ENCODE measurements at places on chromosomes 6 and 20.
A peak's percentile ranks its signal among the peaks of the same experiment; 100 is the strongest.

DNA sequence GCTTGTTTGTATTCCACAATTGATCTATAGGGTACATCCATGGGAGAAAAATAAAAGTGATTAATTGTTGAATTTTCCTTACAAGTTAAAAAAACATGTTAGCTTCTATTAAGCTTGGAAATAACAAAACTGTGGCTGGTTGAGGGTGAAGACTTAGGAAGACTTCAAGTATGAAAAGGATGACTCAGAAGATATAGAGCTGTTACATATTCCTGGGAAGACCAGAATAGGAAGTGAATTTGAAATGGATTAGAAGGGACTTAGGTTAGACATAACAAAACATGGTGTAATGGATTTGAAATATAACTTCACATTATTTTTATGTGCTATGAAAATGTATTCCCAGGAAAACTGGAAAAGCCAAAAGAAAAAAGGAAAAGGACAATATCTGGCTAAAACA lies 732.2 kb downstream of the HDGFL1 start:
- DNase-seq, result no peak

DNA sequence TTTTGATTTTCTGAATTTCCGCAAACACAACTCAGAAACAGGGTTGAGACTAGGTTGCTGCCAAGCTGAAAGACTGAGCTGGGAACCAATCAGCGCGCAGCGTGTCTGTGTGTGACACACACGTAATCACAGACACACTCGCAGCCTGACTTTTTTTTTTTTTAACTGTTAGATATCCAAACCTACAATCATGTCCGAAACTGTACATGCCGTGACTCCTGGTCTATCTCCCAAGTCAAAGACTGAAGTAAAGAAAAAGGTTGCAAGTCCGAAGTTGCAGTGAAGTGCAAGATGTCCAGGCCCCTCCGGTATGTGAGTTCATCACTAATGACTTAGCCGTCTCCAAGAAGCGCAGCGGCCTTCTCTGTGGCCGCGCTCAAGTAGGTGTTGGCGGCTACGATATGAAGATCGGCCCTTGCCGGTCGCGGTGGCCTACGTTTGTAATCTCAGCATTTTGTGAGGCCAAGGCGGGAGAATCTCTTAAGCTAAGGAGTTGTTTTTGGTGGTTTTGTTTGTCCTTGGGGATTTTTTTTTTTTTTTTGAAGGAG lies 108.2 kb downstream of the HFE start:
- peak; percentile 73 for DNase-seq

GRCh38 chr6:28269492-28269891 lies 2.5 kb downstream of the ZSCAN26 start:
- peak; percentile 48 for DNase-seq

- no peak for DNase-seq
These were observed 7.1 kb downstream of the PEX6 start for GRCh38 chr6:42971746-42972327.

GRCh38 chr6:80029470-80029869 lies 25.0 kb downstream of the TTK start:
- DNase-seq, result no peak

- DNase-seq, result no peak
These were observed 168.9 kb downstream of the ATXN1 start for GRCh38 chr6:16592223-16592911.

GRCh38 chr6:167779993-167780655 lies 46.6 kb upstream of the AFDN start:
- no peak for DNase-seq

GRCh38 chr20:25276533-25277050 lies 28.7 kb downstream of the PYGB start:
- no peak for DNase-seq

DNA sequence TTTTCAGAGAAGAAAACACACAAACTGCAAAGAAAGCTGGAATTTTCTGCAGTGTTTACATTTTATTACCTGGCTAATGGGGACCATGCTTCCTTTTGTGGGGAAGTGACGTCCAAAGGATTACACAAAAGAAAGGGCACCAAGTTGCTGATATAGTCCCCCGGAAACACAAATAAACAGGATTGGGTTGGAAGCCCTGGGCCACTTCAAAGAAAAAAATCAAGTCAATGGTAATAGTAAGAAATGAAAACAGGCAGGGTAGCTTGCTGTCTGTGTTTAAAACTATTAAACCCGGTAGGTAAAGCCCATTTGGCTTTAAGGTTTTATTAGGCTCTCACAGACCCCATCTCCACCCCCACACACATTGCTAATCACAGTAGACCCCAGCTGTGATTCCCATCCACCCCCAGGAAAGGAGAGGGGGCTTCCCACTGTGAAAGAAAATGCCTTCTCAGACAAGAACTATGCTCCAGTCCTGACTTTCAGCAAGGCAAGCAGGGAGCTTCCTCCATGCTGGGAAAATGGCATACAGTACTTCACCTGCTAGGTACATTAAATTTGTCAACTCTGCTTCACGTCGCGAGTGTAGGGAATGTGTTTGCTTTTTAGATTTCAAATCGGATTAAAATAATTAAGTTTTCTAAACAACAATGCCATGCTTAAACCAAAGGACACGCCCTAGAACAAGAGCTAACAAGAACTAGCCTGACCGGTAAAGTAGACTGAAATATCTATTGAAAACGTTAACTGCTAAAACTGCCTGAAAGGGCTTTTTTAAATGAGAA lies 1.1 kb downstream of the PERP start:
- DNase-seq, result no peak

DNA sequence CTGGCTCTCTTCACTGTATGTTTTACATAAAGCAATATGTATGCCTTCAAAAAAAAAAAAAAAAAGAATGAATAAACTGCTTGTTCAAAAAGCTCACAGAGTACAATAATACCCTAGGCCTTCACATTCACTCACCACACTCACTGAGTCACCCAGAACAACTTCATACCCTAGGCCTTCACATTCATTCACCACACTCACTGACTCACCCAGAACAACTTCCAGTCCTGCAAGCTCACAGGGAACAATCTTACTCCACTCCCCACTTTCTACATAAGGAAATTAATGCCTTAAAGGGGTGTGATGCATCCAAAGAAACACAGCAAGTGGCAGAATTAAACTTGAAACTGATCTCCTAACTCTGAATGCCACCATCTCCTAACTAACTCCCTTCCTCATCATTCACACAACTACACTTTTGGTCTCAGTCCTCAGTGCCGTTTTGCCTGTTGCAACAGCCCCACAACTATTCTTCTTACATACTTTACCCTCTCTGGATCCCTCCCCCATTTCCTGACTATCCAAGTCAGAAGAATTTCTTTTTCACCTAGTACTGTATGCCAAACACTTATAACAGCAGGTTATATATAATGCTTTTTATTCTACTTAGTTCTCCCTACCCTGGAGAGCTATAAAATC lies 34.2 kb downstream of the NHSL1 start:
- peak; percentile 66 for DNase-seq

DNA sequence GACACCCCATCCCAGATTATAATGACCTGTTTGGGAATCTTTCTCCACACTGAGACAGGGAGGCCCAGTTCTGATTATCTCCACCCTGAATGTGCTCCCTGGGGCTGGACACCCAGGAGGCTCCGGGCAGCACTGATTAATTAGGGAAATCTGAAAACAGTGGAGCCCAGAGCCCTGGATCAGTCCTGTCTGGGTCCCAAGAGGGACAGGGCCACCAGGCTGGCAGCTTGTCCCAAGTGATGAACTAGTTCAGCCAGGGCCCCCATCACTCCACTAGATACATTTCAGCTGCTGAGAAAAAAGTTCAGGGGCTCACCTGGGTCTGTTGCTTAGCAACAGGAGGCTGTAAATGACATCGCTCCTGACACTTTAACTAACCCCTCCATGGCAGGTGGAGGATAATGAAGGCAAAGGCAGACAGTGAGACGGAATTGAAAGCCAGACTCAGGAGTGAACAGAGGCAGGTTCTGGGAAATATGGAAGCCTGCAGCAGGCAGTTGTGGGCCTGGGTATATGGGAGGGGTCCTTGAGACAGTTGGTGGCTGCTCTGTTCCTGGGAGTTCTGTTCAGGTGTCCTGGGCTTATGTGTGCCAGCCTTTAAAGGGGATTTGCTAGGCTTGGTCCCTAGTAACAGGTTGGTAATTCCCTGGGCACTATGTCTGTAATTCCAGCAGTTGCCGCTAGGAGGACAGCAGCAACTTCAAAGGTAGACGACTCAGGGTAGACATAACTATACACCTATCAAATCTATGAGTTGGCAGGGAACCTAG lies 78.3 kb upstream of the CTNNBL1 start:
- peak; percentile 25 for DNase-seq

- no peak for DNase-seq
These were observed 537.9 kb upstream of the JARID2 start for GRCh38 chr6:14707971-14708465.

- peak; percentile 53 for DNase-seq
These were observed 719 bp downstream of the HSP90AB1 start for GRCh38 chr6:44247338-44248302.

DNA sequence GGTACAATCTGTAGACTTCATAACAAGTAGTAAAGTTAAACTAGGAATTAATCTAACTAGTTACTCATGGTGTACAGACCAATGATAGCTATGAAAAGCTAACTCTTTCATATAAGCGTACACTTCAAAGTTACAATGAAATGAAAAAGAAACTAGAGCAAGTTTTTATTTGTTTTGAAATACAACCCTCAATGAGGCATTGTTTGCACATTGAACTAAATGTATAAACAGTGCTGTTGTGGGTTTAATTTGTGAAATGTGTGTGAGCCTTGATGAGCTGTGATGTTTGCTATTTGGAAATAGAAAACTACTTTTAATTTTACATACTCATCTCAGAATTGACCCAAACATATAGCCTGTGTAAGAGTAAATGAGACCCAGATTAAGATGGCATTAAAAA lies 11.1 kb upstream of the EYA4 start:
- no peak for DNase-seq

DNA sequence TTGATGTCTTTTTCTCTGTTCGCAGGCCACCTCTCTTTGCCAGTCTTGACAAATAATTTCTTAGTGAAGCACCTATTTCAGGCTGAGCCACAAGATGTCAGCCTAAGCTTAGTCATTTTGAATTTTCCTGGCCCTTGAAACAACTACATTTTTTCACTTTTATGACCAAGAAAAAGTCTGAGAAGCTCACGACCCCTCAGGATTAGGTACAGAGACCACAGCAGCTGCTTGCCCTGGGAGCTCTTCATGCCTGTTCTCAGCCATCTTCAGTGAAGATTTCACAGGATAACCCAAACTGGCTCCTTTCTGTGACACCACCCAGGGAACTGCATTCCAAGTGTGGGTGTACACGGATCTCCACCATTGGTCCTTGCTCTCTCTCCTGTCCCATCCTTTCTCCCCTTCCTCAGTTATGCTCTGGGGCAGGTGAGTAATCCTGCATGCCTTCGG lies 38.4 kb upstream of the SPTLC3 start:
- DNase-seq, result peak; percentile 41

- no peak for DNase-seq
These were observed 32.5 kb downstream of the POFUT1 start for GRCh38 chr20:32240205-32240604.

DNA sequence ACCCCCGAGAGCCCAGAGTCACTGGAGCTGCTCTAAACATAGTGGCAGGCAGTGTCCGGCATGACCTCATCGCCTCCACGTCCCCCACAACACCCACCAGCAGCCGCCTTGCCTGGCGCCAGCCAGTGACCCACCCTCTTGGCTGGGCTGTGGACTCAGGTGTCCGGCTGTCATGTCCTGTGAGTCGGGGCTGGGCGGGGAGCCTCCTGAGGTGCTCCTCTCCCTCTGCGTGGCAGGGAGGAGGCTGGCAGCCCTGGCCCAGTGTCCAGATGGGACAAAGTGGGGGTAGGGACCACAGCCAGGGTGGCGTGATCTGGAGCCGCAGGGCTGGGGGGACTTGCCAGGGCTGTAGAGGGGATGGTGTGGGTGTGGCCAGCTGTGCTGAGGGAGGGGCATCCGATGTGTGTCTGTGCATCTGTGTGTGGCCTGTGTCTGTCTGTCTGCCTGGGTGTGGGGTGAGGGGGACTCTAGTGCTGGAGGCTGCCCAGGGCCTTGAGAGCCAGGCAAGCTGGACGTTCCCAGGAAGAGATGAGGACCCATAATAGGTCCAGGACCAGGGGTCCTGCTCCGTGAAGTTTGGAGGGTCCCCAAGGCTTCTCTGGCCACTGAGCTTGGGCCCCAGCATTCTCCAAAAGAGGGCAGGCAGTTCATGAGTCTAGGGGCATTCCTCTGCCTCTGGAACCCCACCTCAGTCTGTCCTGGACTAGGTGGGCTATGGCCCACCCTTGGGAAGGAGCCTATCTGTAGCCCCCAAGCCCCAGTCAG lies 2.3 kb upstream of the SOX18 start:
- DNase-seq, result no peak

DNA sequence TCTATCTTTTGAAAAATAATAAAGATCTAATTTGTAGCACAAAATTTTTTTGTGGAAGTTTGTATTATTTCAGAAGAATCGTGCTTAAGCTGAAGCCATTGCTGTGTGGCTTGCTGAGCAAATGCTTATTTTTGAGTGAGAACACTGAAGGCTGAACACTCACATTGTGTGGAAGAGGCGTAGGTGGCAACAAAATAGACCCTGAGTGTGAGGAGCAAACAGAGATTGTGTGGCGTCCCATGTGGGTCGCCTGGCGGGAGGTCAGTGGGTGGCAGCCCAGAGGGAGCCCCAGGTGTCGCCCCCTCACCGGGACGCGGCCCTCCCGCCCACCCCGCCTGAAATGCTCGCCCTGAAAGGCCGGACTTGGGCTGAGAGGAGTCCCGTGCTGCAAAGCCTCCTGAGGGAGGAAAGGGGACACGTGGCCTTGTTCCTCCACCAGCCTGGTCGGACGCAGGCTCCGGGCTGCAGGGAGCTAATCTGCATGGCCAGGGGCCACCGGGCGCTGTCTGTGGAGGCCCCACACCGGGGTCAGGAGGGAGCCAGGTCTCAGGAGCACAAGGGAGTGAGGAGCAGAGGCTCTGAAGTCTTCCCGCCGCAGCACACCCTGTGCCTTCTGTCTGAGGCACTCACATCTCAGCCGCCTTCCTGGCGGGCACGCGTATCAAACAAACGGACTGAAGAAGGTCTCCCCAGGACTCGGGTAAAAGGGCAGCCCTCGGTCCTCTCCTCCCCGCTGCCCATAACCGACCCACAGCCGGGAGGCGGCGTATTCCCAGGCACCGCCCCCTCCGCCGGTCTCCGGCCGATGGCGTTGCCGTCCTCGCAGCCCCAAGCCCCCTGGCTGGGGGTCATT lies 15.9 kb downstream of the DDO start:
- no peak for DNase-seq

DNA sequence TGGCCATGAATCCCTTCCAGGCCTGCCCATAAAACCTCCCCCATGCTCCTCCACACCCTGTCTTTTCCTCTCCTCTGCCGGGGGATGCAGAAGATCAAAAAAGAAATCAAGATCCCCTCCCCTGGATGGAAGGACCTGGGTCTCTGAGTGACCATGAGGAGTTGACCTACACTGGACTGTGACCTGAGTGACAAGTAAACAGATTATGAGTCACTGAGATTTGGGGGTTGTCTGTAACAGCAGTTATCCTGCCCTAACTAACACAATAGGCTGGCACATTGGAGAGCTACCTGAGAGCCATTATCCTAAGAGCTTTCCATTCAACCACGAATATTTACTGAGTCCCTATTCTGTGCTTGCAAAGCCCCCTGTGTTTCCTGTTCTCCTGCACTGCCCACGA lies 28.4 kb upstream of the SIRPA start:
- no peak for DNase-seq
